HL-60 (cell line): ENCODE measurements at places on chromosomes 3 and 15.

DNA sequence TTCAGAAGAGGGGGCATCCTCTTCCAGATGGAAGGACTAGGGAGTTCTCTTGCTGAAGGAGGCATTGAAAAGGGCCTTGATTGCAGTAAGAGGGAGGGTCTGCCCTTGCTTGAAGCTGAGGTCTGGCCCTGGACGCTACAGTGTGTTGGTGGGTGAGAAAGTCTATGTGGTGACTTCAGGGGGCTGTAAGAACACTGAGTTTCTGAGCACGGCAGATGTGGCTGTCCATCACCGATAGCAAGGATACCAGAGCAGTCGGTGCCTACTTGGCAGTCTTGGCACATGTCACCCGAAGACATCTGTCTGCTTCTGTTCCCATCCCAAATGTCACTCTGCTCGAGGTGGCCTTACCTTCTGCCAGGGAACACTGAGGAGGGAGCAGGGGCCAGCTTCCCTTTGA is 631.1 kb upstream of the CFAP20DC start:
- DNase-seq = no peak

DNA sequence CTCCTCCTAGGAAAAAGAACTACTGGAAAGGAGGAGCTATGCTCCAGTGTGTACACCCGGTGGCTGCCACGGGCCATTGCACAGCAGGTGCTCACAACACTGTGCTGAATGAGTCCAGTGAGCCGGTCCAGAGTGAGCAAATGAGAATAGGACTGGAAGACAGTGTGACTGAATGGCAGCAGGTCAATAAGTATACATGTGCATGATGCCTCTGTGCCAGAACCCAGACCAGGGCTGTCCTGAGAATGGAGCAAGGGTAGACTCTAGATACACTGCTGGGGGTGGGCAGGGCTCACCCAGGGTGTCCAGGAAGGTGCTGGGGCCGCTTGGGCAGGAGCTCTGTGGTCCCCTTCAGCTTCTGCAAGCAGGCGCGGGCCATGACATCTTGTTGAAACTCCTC is 8.3 kb downstream of the POLG start:
- DNase-seq = no peak

DNA sequence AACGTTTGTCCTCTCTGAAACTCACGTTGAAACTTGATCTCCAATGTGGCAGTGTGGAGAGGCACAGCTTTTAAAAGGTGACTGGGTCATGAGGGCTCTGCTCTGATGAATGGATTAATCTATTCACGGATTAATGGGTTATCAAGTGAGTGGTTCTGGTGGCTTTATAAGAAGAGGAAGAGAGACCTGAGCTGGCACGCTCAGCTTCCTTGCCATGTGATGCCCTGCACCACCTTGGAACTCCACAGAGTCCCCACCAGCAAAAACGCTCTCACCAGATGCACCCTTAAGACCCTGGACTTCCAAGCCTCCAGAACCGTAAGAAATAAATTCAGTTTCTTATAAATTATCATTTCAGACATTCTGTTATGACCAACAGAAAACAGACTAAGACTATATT is 2.6 kb downstream of the PPP1R2 start:
- DNase-seq = no peak

DNA sequence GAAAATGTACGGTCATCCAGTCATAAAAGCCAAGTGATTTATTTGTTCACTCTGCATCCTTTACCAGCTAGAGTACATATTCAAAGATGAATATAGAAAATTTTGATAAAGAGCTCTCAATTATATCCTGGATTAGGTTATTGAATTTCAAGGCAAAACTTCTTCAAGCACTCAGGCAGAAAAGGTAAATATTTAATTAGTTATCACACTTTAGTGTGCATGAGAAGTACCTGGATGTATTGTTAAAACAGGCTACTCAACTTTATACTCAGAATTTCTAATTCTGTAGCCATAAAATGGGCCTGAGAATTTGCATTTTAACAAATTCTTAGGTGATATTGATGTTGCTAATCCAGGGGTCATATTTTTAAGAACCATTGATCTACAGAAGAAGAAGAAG is 45.3 kb downstream of the ILDR1 start:
- DNase-seq = no peak

DNA sequence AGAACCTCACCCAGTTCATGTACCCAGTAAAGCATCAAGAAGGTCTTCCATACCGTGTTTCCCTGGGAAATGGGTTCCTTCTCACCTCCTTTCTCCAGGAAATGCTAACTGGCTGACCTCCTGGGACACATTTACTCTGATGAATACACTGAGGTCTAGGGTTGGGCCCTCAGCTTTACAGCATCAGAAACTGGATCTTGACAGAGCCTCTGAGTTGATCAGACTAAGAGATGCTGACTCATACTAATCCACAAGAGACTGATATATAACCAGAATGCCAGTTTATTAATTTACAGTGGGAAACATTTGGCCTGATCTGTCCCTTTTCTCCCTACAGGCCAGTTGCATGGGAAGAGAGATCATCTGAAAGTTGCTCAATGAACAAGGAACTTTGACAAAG is 55.8 kb downstream of the GTF2E1 start:
- no peak for DNase-seq
